ENCODE measurements at places on chromosomes 2 and 18.

DNA sequence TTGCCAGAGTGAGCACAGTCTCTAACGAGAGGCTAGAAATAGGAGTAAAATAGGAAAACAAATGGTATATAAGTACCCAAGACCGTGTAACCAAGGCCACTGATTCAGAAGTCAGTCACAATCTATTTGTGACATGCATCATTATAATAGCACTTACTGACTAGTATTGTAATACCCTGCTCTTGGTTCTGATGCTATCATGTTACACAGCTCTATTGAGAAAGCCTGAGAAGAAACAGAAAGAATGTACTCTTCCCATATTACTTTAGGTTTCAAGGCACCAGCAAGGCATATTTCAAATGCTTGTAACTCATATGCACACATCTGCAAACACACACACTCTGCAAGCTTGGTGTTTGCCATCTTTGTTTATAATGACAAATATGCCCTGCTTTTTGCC is 746.4 kb downstream of the SLC4A3 start:
- no peak for DNase-seq

- DNase-seq = peak; percentile 57
These were observed 249.8 kb upstream of the ATP5MC3 start for GRCh38 chr2:175431101-175431946.

DNA sequence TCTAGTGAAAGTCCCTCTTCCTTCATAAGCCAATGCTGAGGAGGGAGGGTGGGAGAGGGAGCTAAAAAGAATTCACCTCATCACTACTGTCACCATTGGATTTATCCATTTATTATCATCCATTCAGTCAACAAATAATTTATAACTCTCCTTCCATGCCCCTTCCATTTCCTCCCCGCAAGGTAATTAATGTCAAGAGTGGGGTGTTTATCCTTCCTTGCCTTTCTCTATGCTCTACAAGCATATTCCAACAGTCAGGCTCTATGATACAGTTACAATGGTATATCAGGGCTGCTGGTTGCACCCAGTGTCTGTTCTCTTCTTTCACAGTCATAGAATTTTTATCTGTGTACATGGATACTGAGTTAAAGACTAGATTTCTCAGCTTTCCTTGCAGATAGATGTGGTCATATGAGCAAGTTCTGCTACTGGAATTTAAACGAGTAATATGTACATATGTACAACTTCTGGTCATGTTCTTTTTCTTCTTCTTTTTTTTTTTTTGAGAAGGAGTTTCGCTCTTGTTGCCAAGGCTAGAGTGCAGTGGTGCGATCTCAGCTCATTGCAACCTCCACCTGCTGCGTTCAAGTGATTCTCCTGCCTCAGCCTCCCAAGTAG is 5.1 kb upstream of the MFSD6 start:
- no peak for DNase-seq

GRCh38 chr2:10900216-10901109 is 11.3 kb upstream of the KCNF1 start:
- no peak for DNase-seq

DNA sequence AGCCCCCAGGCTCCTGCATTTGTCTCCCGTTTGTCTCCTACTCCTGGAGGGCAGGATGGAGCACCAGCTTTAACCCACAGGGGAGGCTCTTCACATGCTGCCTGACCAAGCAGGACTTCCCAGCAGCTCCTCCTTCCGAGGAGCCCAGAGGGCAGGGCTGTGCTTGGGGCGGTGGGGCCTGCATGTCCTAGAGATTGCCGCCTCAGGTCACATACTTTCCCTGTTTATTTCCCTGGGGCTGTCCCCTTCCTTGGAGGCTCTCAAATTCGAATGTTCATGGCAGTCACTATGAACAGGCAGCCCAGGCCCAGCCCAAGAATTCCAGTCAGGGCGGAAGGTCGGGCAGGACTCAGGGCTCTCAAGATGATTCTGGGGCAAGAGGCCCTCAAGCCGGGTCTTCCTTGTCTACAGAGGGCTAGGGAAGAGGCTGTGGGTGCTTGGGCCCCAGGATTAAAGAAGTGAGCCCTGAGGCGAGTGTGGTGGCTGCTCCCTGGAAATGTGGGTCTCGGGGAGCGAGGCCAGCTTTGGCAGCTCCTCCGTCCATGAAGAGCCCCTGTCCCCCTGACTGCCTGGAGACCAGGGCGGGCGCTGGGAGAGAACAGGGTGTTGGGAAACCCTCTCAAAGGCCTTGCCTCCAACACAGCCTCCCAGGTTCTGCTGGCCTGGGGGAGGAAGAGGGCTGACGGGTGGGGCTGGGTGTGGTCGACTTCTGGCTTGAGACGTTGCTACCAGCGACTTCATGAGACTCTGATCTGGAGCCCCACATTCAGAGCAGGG is 48.9 kb upstream of the HPCAL1 start:
- DNase-seq = no peak

DNA sequence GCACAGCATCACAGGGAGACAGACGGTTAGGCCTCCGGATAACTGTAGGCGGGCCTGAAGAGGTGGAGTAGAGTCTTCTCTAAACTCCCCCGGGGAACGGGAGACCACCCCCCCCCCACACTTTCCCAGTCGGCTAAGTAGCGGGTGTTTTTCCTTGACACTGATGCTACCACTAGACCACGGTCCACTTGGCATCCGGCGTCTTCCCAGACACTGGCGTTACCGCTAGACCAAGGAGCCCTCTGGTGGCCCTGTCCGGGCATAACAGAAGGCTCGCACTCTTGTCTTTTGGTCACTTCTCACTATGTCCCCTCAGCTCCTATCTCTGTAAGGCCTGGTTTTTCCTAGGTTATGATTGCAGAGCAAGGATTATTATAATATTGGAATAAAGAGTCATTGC is 25.7 kb upstream of the NCL start:
- no peak for DNase-seq

GRCh38 chr2:46650556-46651001 is 171.2 kb downstream of the TMEM247 start:
- peak; percentile 70 for DNase-seq

DNA sequence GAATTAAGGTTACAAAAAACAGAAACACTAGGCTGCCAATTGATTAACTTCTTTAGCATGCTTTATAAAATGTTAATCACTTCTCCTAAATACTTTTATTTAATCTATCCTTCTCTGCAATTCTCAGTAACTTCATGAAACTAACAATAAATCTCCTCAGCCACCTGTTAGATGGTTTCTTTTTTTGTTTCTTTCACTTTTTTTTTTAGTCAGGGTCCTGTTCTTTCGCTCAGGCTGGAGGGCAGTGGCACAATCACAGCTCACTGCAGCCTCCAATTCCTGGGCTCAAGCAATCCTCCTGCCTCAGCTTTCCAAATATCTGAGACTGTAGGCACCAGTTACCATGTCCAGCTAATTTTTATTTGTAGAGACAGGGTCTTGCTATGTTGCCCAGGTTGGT is 213.4 kb upstream of the STK17B start:
- no peak for DNase-seq

DNA sequence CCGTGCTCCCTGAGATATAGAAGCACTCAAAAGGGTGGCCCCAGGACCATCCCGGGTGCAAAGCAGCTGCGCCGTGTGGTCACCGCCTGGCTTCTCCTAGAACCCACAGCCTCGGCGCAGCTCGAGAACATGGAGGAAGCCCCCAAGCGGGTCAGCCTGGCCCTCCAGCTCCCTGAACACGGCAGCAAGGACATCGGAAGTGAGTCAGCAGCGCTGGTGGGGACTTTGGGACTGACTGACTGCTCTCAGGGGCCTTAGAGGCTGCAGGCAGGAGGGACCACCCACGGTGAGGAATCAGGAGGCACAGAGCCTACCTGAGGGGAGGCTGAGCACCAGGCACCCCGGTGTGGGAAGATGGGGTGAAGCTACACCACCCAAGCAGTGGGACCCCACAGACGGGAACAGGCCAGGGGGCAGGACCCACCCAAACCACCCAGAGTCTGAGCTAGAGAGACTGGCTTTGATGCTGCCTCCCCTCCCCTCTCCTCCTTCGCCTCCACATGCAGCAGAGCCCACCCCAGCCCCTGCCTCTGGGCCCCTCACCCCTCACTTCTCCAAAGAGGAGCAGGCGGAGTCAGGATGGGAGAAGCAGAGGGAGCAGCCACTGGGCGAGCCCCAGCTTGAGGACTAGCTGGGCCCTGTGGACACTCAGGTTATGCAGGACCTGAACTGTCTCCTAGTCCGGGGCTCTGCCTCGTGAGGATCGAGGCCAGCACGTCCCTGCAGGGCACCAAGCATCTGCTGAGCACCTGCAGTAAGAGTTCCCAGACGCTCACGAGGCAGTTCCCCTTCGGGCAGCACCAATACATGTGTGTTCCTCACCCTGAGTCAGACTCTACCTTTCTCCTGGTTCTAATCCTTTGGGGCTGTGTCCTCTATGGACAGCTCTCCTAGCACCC is 28.7 kb downstream of the MTERF4 start:
- no peak for DNase-seq

DNA sequence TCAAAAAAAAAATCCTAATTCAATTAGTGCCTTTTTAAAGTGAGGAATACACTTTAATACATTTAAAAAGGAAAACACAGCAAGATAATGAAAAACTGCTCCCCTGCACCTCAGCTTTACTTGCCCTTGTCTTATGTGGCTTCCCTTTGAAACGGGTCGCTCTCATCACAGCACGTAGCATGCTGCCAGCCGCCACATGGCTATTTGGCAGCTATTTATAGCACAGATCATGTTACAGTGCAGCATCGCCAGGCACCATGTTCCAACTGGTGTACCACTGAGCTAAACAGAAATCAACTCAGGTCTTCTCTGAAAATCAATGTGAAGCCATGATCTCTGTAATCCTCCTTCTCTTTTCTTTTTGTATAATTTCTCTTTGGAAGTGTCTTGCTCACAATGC is 65.1 kb downstream of the TMEM182 start:
- peak; percentile 62 for DNase-seq

DNA sequence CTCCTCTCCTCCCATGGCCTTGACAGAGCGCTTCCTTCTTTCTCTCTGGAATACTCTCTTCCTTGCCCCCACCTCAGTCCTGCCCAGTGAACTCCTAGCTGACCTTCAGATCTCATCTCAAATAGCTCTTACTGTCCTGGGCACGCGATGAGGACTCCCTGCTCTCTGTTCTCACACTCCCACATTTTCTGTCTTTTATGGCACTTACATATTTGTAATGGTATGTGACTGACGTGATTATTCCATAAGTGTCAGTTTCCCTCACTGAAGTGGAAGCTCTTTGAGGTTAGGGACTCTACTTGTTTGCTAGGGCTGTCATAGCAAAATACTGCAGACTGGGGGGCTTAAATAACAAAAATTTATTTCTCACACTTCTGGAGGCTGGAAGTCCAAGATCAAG is 1.7 kb upstream of the DYSF start:
- no peak for DNase-seq

- no peak for DNase-seq
These were observed 28.4 kb upstream of the LONRF2 start for GRCh38 chr2:100350661-100351185.

- no peak for DNase-seq
These were observed 315.7 kb upstream of the CWC22 start for GRCh38 chr2:180322781-180323180.

GRCh38 chr2:110848519-110849030 is 116.2 kb downstream of the ACOXL start:
- DNase-seq = no peak

DNA sequence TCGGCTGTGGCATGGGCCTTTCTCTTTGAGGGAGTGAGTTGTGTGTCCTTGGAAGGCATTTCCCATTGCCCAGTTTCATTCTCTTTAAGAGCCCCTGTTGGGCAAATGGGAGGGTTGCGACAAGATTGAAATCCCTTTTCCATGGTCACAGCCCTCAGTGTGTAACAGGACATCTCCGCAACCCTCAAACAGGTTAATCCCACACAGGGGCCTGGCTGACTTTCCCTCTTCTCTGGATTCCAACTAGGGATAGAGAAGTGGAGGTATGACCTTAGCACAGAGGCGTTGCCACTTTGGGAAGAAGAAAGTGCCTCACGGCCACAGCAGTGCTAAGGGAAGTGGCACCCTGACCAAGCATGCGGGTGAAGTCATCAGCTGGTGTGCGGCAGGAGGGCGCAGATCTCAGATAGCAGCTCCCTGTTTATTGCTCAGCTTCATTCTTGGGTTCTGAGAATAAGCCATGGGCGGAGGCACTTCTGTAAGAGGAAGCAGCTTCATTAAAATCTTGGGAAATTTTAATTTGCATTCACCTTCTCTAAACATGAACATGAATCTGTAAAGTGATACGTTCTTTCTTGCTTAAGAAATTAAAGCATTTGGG is 256.5 kb downstream of the GBX2 start:
- no peak for DNase-seq

DNA sequence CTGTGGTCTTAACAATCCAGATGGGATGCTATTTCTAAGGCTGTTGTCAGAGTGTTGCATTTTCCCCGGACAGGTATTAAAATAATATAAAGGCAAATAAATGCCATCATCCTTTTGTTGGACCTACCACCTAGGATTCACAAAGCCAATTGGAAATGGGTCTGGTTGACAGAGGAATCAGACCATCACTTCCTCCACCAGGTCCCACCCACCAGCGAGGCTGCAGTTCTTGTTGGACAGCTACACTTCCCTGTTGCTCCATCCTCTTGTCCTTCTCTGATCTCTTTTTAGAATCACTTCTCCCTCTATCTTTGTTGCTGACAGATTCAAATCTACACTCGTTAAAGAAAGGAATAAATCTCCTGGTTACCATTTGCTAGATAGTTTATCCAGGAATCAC is 1.1 kb downstream of the TMEM169 start:
- no peak for DNase-seq

DNA sequence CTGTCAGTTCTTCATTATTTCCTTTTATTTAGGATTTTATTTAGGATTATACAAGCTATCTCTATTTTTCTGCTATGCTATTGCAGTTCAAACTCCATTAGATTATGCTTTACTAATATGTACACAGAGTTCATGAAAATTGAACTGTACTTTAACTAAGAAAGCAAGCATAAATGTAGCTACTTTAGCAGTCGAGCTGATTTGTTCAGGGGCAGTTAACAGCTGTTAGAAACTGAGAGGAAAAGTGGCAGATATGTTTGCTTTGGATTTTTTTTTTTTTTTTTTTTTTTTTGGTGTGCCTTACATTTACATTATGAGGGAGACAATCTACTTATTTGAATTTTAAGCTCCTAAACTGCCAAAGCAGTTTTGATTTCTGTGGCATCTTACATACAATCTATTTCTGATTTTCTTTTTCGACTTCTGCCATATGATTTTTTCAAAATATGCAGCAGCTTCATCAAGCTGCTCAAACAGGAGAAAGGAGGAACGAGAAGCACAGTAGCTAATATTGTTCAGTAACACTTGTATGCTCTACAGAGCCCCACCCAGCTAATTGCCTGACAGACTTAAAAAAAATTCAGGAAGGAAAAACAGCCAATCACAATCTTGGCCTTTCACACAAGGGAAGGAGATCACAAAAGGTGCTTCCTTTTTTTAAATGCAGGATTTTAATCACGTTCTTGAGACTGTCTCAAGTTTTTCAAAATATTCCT is 233.4 kb upstream of the SIX3 start:
- peak; percentile 77 for DNase-seq
